Activated CD8-positive, alpha-beta memory T cell treated with anti-CD3 and anti-CD28 coated beads for 1 hour (primary cell): ENCODE measurements at places on chromosomes 2 and 18.

GRCh38 chr2:168708080-168708479, 94.4 kb upstream of the NOSTRIN start:
- no peak for DNase-seq

- no peak for DNase-seq
These were observed 213.4 kb downstream of the HNMT start for GRCh38 chr2:138177693-138178092.

DNA sequence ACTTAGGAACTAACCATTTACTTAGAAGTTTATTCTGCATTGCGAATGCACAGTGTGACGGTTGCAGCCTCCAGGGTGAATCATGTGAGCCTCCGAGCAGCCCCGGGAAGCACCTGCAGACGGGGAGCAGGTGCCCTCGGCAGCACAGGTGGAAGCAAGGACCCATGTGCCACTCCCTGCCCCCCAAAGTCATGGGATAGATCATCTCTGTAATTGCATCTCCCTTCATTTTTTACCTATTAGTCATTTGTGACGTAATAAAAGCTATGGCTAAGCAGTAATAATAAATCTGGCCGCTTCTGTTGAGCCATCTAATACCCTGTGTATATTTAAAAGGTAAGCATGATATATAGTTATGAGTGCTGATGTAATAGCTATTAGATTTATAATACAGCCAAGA, 97.2 kb downstream of the PTGR3 start:
- no peak for DNase-seq

DNA sequence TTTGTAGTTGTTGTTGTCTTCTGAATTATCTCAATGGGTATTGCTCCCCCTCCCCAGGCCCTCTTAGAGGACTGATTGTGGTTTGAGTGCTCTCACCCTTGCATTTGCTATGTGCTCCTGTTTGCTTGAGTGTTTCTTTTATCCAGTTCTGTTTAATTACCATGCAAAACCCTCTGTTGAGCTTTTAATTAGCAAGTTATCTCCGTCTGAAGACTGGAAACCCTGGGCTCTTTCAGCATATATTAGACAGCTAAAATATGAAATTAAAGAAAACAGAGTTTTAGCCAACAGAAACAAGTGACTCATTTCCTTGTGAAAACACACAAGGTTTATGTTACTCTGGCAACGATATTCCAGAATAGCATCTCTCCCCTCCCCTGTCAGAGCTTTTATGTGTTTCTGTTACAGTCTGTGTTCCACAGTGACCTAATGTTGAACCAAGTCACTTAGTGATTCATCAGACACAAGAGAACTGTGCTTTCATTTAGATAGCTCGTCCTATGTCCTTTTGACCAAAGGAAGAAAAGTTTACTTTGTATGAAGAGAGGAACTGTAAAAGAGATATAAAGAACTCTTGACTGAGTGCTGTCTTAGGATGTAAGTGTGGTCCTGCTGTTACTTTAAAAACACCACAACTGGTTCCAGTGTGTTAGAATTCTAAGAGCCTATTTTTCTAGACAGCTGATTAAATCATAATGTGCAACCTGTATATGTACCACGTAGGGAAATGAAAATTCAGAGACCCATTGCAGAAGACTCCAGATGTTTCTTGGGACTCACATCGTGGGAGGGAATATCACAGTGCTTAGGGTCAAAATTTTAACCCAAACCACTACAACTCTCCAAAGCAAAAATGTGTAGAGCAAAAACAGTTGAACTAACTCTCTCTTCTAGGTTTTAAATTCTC, 172.8 kb upstream of the RBMS1 start:
- no peak for DNase-seq

DNA sequence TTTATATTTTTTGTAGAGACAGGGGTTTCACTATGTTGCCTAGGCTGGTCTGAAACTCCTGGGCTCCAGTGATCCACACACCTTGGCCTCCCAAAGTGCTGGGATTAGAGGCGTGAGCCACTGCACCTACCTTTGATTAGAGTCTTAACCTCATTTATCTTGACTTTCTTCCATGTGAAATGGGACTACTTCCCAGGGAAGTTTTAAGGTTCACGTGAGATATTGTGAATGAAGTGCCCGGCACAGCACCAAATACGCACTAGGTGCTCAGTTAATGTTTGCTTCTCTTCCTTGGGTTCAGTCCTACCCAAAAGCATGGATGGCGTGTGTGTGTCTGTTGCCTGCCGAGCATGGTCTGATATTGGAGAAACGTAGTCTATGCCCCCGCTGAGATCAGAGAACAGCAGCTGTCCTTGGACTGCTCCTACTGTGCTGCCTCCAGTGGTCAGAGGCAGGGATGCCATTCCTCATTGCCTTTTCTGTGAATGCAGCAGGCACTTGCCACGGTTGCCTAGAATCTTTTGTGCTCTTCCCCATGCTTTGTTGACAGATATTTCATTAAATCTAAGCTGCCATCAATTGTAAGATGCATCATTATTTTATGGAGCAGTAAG, 12.3 kb upstream of the TFCP2L1 start:
- no peak for DNase-seq

- no peak for DNase-seq
These were observed 308.1 kb upstream of the CYRIA start for GRCh38 chr2:16973586-16974286.
